ENCODE measurements at places on chromosomes 5 and 9.

- DNase-seq: no peak
Measured at GRCh38 chr5:37637165-37637845, 202.5 kb downstream of the GDNF start.

DNA sequence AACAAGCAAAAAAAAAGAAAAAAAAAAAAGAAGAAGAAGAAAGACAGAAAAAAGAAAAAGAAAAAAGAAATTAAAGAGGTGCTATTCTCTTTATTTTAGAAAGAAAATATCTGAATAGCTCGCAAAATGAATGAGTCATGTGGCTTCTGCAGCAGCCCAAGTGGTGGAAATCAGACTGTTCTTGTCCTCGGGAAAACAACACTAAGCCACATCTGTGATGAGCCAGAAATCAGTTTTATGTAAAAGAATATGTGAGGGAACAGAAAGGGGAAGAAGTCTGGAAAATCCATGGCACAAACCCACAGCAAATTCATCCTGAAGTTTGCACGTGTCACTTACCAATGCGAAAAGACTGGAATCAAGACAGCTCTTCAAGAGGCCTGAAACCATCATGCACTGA, 118.7 kb upstream of the GAS1 start:
- DNase-seq: no peak

- no peak for DNase-seq
Measured at GRCh38 chr5:101012880-101013279, 109.8 kb upstream of the ST8SIA4 start.

DNA sequence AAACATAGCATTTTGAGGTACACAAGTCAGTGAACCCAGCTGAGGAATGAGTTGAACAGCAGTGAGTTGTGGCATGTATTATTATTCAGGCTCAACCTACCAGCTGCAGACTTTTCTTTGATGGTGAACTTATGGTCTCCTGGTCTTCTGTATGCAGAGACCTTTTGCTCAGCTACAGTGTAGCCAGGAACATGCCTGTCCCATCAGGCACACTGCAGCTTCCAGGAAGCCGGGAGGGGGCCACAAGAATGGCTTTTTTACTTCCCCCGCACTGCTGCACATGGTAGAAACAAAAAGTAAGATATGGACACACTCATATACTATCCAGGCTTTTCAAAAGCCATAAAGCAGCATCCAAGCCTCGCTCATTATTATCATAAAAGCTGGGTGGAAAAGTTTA, 65.3 kb upstream of the PLPP1 start:
- no peak for DNase-seq

DNA sequence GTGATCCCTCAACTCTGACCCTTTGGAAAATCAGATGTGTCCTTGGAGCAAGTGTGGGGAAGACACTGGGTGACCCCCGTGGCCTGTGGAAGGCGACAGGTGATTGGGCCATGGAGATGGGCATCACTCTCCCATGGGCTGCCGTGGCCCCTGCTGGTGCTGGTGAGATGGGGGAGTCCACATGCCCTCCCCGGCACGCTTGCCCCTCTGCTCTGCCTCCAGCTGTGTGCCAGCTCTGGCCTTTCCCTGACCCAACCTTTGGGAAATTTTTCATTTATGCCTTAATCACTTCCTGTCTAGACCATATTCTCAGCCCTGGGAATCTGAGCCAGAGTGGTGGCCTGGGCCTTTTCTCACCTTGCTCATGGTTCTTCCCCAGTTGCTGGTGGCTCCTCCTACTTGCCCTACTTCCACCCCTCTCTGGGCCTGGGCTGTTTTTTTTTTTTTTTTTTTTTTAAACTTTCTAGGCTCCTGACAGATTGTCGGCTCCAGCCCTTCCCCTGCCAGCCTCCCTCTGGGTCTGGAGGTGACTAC, 56.6 kb downstream of the RGS3 start:
- no peak for DNase-seq

DNA sequence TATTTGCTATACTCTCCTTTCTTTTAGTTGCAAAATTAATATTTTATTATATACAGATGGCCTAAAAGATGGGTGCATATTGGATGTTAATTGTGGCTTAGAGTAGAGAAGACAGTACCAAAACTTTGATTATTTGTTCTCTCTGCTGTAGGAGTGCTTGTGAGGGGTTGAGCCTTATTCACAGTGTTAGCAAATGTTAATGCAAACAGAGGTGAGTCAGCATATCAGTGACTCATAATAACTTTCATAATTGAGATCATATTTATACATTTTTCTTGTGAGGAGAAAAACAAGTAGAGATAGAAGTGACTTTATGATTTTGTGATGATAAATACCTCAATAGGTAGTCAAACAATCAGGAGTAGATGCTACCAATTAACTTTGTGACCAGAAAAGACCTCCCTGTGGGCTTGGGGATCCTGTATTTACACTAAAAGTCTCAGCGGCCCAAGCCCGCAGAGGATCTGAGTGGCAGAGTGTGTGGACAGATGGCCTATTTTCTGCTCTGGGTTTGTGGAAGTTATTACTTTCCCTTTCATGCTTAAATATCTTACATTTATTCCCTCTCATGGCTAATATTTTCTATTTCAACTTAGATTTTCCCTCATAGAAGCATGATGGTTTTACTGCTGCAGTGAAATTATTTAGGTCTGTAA, 226.5 kb downstream of the TAF11L14 start:
- DNase-seq: no peak

DNA sequence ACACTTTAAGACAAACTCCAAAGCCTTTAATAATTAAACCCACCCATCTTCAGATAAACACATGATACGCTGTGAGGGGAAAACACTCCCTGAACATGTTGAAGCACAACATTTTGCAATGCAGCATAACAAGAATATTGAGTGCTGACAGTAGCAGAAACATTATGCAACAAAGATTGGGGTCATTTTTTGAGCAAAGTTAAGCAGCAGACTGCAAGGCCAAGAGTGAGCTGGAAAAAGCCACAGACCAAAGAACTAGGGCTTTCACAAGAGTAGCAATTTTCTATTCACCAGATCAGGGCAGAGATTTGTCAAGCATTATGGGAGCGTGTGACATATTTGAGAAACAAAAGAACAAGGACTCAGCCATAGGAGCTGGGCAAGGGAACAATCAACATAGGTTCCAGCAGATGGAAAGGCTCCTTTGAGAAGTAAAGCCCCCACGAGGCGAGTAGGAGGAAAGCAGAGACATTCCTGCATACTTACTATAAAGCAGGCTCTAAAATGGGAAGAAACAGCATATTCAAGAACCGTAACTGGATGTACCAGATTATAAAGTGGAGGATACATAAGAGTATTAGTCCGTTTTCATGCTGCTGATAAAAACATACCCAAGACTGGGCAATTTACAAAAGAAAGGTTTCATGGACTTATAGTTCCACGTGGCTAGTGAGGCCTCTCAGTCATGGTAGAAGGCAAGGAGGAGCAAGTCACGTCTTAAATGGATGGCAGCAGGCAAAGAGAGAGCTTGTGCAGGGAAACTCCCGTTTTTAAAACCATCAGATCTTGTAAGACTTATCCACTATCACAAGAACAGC, 4.8 kb upstream of the TTC23L start:
- no peak for DNase-seq

- DNase-seq: no peak
Measured at GRCh38 chr9:1880038-1880565, 135.0 kb upstream of the SMARCA2 start.

Data from stimulated activated naive CD8-positive, alpha-beta T cell treated with anti-CD3 and anti-CD28 coated beads, Interleukin-15, amount 100 ng/mL, for 72 hours (primary cell).